ENCODE measurements at places on chromosomes 3 and 15.

DNA sequence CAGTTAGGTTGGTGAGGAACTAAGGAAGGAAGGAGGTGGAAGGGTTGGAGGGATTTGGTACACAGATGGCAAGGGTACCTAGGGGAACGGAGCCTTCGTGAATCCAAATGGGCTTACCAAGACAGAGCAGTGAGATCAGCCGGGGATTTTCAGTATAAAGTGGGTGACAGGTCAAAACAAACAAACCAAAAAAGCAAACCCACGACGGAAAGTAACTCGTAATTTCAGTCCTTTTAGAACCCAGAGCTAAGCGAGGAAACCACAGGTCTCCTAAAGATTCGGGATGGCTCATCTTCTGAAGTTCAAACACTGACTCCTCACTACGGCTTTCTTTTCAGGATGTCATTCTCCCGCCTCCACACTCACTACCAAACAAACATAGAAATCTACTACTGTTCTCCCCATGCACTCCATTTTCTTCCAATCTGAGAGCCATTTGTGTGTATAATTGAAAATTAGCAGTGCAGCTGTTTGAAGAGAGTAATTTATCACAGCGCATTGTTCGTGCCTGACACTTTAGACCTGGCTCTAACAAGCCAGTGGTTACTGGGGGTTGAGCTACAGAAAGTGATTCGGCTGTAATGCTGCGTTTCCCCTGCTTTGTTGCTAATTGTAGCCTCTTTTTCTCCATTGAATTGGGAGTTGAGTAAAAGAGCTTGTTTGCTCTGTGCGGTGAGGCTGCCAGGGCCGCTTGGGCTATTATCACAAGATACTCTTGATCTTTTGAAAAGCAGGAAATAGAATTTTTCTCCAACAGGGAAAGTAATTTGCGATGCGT lies 64.7 kb upstream of the CCDC39 start:
- no peak for DNase-seq

GRCh38 chr3:83934192-83935021 lies 1024.4 kb upstream of the CADM2 start:
- no peak for DNase-seq

GRCh38 chr3:132457286-132457685 lies 40.0 kb downstream of the DNAJC13 start:
- DNase-seq = no peak

GRCh38 chr15:83559310-83559966 lies 94.5 kb upstream of the ADAMTSL3 start:
- DNase-seq = peak; percentile 23

GRCh38 chr3:1117843-1118473 lies 25.1 kb downstream of the CNTN6 start:
- no peak for DNase-seq

DNA sequence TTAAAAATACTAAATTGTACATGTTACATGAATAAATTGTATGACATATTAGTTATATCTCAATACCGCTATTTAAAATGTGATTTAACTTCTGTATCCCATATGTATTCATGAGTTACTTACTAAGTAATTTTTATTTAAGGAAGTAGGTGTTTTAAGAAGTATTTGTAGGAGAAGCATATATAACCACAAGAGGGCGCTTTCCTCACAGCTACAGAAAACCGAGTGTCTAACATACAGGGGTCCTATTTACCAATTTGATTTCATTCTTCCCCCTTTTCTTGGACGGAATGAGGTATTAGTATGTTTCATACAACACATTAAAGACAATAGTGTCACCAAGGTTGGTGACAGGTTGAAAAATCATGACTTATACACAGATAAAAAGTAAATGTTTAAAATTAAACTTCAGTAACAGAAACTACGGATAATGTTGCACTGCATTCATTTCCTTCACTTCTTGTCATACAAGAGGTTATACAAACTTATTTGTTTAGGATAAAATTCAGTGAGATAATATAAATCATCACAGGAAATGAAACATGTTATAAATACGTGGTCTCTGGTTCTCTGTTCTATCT lies 253.6 kb downstream of the MAGI1 start:
- peak; percentile 49 for DNase-seq

GRCh38 chr3:120839120-120839519 lies 68.9 kb upstream of the STXBP5L start:
- no peak for DNase-seq

DNA sequence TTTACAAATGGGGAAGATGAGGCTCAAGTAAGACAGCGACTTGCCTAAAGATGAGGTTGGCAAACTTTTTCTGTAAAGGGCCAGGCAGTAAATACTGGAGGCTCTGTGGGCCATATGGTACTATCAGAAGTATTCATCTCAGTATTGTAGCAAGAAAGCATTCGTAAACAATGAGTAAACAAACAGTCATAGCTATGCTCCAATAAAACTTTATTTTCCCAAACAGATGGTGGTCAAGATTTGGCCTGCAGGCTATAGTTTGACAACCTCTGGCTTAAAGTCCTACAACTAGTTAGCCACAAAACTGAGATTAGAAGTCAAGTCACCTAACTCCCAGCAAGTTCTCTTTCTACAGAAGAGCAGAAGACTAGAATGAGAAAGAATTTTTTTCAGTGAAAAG lies 177.0 kb upstream of the NECTIN3 start:
- no peak for DNase-seq

GRCh38 chr15:100863796-100864267 lies 15.8 kb upstream of the ALDH1A3 start:
- no peak for DNase-seq
